NCI-H526 treated with DMSO at 0.1 percent for 48 hours (cell line): ENCODE measurements at places on chromosomes 3 and 15.

DNA sequence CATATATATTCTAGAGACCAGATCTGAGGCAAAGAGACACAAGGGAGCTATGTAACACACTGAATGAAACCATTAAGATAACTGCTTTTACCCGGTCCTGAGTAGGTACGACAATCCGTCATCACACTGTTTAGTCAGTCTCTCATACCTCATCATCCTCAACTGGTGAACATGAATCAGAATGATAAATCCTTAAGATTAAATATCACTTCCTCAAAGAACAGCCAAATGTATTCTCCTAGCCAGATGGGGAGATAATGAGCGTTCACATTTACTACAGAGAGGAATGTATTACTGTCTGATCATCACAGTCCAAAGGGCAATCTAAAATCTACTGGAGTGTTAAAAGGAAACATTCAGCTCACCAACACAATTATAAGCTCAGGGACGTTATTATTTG is 319.4 kb upstream of the STAC start:
- DNase-seq: no peak

- DNase-seq: no peak
Measured at GRCh38 chr3:140610544-140610943, 67.3 kb upstream of the TRIM42 start.

DNA sequence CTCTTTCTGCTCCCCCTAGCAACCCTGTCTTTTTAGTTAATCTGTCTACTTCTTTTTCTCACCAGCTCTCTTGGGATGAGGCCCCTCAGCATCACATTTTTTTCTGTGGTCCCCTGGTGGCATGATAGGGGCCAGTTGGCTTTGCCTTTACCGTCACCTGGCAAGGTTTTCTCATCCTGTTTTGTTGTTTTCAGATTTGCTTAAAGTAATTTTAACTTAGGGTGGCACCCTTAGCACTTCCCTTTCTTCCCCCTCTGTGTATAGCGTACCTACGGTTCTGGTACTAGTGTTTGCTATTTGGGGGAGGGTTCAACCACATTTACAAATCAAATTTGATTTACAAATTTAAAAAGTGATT is 35.6 kb downstream of the PDCD6IP start:
- no peak for DNase-seq

DNA sequence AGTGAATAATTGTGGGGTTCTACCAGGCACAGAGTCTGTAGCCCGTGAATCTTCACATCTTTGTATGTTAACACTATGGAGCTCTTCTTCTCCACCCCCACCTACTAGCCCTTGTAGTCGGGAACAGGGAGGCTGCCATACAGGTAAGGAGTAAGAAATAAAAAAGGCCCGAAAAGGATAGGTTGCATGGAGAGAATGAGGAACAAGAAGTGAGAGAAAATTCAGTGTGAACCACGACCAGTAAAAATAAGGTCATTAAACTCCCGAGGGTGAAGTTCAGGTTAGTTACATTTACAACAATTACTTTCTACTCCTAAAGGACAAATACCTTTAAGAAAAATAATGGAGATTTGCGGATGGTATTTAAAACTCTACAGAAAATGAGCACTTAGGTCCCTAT is 53.3 kb downstream of the OSBPL10 start:
- no peak for DNase-seq

DNA sequence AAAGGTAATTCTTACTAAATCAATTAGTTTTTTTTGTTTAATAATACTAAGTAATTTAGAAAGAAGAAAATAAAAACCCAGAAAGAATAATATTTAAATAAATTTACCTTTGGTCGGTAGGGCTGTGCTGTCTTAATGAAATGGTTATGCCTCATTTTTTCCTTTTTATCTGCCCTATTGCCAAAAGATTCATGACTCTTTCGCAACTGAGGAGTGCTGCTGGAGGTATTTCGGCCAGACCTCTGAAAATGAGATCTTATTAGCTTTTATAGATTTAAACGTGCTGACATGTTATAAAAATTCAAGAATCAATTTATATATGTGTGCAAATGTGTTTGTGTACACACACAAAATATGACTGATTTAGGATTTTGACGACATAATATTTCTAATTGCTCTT is 67.1 kb upstream of the USP50 start:
- no peak for DNase-seq

GRCh38 chr15:85044251-85044853 is 62.7 kb downstream of the PDE8A start:
- peak; percentile 11 for DNase-seq

DNA sequence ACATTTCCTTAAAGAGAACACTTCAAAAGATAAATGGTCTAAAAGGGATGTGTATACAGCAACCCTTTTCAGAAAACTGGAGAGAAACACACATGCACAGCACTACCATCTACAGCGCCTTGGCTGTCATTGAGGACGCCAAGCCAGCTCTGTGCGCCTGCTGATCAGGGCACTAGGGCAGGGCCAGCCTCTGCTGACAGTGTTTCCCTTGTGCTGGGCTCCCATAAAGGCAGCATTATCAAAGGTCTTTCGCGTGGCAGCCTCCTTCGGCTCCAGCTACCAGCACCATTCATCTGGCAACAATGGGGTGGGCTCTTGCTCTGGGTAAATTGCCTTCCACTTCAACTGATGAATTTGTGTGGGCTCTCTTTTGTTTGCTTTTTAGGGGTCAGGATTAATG is 53.4 kb downstream of the LDHAL6B start:
- DNase-seq: no peak

DNA sequence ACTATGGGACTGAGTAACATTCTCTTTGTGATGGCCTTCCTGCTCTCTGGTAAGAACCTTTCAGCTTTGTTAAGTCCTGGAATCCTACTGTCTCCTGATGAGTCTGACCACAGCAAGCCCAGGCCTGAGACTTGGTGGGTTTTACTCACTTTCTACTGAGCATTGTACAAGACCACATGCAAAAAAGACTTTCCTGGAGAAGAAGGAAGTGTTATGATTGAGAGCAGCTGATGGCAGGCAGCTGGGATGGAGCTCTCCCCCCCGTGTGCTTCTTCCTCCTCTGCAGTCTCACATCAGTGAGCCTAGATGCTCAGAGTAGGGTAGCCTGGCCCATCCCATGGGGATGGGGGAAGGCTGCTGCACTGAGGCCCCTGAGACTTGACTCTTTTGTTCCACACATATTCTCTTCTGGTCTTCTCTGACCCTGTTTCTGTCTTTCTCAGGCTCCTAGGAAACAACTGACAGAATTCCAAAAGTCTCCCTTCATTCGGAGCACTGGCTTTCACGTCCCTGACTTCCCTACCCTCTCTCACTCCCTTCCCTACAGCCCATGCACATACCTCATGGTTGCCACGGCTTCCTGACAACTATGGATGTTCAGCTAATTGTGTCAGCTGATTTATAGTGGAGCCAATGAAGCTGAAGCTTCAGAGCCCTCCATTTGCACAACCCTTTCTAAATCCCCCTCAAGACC is 36.6 kb downstream of the CD86 start:
- no peak for DNase-seq

GRCh38 chr15:26438718-26439117 is 334.1 kb downstream of the GABRB3 start:
- DNase-seq: peak; percentile 33
